ENCODE measurements at places on chromosomes 16 and 17.

DNA sequence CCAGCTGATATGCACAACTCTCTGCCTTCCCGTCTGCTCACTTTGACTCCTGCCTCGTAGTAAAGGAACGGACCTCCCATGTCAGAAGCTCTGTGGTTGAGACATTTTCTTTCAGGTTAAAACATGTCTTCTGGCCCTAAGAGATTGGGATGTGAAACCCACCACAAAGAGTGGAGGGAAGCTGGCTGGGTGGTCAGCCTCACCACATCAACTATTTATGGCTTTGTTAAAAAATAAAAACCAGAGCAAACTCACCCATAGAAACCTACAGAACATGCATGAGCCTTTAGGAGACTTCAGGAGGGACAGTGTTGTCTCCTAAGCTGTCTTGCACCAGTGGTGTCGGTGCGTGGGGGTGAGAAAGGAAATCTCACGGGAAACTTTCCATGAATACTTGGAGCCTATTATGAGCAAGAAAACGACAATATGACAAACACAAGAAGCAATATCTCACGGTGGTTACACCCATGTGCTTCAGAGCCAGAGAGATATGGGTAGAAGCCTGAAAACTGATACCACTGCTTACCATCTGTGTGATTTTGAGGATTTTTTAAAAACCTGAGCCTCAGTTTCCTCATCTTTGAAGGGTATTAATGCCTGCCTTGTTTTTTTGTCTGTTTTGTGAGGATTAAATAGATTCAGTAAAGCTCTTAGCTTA is 61.7 kb upstream of the XYLT1 start:
- DNase-seq, result no peak

DNA sequence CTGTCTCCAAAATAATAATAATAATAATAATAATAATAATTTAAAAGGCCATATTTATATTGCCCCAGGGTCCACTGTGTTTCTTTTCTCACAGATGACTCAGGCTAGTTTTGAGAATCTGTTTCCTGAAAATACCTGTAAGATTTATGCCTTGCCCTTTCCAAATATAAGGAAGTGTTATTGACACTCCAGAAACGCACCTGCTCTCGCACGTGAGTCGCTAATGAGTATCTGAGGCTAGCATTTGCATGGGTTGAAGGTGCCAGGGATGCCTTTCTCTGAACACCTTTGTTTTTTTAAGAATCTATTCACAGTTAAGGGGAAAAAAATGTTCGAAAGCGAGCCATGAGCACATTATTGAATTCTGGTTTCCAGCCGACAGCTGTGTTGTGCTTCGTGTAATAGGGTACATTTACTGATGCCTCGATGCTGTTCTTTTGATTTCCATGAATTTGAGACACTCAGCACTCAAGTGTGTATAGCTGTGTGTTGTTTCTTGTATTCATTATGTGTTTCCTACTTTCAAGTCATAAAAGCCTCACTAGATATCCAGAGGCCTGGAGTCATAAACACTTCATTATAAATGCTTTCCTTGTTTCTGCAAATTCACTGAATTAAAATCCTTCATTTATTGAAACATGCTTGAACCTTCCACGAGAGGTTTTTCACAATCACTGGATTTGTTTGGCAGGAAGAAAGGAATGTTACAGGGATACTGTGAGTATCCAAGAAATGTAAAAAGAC is 45.0 kb upstream of the NOL11 start:
- no peak for DNase-seq

DNA sequence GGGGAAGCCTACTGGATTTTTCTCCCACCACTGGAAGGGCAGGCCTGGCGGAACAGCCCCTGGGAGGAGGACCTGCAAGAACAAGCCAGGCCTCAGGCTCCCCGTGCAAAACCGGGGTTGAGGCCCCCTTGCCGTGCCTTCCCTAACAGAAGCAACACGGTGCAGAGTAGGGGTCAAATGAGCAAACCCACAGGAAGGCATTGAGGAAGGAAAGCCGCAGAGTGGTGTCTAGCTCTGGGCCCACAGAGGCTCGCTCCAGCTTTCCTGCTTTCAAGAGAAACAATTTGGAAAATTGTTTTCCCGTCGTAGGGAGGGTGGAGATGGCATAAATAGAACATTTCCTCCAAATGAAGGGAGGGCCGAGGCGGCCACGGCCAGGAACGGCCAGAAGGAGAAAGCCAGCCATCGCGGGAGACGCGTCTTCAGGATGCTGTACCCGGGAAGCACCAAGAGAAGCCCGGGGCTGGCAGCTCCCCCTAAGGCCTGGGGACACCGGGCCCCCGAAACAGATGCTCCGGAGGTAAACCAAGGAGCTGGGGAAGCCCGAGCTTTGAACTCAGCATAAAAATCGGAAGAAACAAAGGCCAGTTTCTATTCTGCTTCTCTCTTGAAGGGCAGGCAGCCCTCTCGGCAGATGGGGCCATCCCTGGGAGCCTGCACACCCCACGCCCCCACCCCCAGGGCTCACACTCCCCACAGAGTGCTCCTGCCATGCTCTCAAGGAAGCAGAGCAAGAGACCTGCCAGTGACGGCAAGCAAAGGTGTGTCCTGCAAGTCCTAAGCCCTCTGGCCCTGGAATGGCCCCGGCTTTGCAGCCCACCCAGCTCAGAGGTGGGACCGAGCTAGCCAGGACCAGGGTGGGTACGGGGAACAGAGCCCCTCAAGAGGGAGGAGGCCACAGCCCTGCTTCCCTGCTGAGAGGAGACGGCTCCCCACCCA is 92.0 kb downstream of the RBFOX3 start:
- no peak for DNase-seq

GRCh38 chr16:78906135-78906534 is 694.4 kb downstream of the MAF start:
- DNase-seq, result no peak

DNA sequence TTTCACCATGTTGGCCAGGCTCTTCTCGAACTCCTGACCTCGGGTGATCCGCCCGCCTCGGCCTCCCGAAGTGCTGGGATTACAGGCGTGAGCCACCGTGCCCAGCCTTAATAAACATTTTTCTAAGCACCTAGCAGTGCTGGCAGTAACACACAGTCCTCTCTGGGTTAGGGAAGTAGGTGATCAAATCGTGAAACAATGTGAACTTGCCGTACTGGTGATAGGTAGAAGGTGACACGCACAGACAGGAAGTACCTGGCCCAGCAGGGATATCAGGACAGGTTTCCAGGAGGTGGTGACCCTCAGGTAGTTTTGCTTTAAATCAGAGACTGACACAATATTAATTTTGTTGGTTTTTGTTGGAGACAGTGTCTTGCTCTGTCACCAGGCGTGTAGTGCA is 4.5 kb downstream of the PLD2 start:
- DNase-seq, result no peak

- DNase-seq, result no peak
Observed at GRCh38 chr17:68812876-68813584, 142.2 kb downstream of the ABCA8 start.

GRCh38 chr17:31472137-31472536 is 80.7 kb downstream of the RAB11FIP4 start:
- DNase-seq, result no peak

- no peak for DNase-seq
Observed at GRCh38 chr17:41010441-41010840, 1.5 kb upstream of the KRTAP3-1 start.

DNA sequence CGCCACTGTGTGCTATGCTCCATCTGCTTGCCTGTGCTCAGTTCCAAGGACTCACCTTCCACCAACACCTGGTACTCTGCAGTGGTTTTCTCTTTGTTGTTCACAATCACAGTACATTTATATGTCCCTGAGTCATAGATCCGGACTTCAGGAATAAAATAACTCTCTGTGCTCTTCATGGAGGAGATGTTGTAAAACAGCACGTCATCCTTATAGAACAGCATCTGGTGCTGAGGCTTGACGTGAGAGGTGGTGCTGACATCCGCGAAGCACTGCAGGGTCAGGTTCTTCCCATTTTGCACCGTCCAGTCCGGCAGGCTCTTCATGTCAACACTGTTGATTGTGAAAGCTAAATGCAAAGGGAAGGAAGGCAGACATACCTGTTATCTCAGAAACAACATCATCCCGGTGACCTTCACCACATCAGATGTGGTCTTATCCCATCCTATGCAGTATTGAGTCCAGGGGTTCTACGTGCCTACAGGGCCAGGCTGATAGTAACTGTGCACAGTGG is 12.8 kb downstream of the PECAM1 start:
- DNase-seq, result no peak

DNA sequence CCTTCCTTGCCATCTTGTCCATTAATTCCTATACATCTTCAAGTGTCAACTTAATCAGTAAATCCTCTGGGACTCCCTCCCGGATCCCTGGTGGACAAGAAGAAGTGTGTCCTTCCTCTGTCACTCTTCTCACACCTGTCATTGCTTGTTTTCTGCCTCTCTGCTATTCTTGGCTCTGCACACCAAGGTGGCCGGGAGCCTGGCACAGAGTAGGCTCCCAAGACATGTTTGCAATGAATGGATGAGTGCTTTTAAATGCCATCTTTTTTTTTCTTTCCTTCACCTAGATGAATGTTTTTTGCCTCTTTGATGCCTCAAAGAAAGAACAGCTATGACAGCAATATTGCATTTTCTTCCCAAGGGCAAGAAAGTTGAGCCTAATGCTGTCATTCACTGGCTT is 58.0 kb upstream of the CLEC18A start:
- DNase-seq, result no peak

DNA sequence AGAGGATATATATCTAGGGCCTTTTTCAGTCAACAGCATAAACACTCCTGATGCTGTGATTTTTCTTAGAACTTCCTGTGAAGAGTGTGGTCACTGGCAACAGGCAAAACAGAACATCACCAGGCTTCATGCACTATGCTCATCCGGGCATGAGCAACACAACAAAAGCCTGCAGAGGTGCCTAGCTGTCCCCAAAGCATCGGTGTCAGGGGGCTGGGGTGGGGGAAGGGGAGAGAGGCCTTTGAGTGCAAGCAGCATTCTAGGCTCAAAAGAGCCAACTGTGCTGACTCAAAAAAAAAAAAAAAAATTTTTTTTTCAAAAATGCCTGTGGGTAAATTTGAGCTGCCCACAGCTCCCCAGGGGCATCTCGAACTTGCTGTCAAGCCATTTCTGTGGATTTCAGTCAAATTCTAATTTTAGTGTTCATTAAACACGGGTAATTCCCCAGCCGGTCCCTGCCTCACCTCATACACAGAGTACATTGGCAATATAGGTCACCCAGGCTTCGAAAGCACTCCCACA is 194.6 kb upstream of the DYNLRB2 start:
- no peak for DNase-seq

GRCh38 chr16:81497690-81498089 is 53.1 kb downstream of the CMIP start:
- DNase-seq, result no peak

- DNase-seq, result no peak
Observed at GRCh38 chr17:48816438-48816773, 623 bp downstream of the TTLL6 start.

DNA sequence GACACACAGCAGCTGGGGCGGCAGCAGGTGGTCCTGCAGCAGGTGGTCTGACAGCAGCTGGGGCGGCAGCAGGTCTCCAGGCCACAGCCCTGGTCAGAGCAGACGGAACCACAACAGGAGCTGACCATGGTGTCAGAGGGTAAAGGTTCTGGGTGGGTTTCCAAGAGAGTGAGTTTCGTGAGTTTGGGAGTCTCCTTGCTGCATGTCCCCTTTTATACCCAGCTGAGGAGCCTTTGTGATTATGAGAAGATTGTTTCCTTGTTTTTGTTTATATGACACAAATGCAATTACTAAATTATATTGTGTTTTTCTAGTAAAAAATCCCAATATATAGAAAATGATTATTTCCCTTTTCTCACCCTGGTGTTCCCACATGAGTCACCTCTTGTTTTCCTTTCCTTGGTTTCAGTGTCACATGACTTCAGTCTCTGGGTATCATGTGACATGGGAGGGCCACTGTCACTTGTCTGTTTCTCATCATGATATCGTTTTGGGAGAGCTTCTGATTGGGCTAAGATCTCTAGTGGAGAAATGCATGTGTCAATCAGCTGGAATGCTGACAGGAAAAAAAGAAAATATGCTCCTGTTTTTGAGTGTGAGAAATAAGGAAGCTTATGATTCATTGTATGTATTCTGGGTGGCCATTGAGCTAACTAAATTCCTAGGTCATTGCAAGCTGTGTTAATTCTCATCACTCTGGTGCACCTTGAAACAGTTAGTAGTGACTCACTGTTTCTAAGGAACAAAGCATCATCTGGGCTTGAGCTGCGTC is at the start of gene KRTAP4-6:
Gene KRTAP4-6, minus strand, starts transcription at position 185 of the 772 bp plus-strand sequence. Its CDS starts 57 bp downstream, at position 128.
- DNase-seq, result no peak

DNA sequence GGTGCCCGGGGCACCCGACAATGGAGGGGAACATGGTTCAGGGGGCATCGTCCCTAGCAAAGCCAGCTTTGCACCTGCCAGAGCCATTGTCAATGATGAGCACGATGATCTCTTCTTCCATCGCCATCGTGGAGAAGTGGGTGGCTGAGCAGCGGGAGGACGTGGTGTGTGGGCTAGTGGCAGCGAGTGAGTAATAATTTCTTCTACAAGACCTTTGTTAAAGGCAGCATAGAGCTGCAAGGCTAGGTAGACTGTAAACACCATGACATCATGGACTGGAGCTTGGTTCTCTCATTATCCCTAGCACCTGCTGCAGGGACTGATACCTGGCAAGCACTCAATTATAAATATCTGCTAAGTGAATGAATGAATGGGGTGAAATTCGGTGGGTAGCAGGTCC is 6.7 kb upstream of the HEATR3 start:
- no peak for DNase-seq

- no peak for DNase-seq
Observed at GRCh38 chr17:22694362-22695227, 1002.3 kb downstream of the KCNJ18 start.

- DNase-seq, result no peak
Observed at GRCh38 chr17:44267818-44268490, at the start of gene SLC4A1. SLC4A1 (minus strand) TSS chr17:44268135; CDS start chr17:44262866, 5,269 bp downstream.

DNA sequence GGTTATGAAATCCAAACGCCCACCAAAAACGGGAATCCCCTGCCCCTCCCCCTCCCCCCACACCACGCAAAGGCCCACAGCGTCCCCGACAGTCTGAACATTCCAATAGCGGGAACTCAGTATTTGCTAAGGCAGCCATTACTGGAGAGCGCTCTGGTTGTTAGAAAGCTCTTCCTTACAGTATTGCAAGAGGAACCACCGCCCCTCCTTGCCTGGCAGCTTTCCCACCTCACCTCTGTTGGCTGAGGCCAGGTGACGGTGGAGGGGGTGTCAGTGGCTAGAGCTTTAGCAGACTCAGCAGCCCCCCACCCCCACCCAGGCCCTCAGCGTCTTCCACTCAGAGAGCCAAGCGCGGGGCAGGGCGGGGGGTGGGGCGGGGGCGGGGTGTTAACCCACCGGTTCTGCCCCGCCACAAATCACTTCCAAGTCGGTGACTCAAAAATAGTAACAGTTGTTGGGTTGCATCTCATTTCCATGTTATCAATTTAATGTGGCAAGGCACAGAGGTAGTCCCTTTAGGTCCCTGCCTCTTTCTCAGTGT is 2.2 kb upstream of the PLEKHH3 start:
- no peak for DNase-seq

- DNase-seq, result no peak
Observed at GRCh38 chr16:69837380-69837779, 75.2 kb downstream of the WWP2 start.

Measured in naive thymus-derived CD4-positive, alpha-beta T cell (primary cell).